ENCODE measurements at places on chromosomes 6 and 20.

DNA sequence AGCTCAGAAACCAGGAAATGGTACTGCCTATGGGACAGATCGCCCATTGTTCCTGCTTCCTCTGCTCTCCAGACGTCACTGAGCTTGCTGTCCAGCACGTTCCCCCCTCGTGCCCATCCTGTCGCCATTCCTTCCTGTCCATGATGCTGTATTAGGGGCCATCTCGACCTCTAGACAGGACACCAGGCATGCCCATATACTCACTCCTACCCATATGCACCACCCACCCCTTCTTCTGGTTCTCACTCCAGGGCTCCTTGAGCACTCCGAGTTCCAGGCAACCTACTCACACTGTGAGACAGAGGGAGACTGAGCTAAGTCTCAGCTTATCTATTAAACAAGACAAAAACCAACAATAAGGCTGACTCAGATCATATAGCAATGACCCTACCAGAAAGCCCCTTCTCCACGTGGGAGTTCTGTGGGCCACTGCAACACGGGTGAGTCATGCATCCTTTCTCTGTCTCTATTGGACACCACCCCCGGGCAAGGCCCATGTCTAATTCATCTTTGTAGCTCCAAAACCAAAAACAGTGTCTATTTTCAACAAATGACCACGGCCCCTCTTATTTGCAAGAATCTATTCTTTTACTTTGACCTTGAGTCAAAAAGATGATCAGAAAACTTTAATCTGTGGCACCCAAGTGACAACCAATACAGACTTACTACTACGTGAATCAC lies 65.7 kb downstream of the PSMG4 start:
- peak; percentile 99 for DNase-seq

DNA sequence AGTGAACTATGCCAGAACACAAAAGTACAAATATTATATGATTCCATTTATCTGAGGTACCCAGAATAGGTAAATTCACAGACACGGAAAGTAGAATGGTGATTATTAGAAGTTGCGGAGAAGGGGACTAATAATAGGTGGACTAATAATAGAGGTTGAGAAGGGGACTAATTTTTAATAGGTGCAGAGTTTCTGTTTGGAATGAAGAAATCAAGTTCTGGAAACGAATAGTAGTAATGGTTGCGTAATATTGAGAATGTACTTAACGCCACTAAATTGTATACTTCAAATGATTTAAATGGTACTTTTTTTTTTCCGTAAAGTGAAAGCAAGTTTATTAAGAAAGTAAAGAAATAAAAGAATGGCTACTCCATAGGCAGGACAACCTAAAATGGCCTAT lies 33.2 kb downstream of the B4GALT5 start:
- DNase-seq, result no peak

GRCh38 chr6:41785689-41786450 lies 1.6 kb upstream of the TOMM6 start:
- no peak for DNase-seq

DNA sequence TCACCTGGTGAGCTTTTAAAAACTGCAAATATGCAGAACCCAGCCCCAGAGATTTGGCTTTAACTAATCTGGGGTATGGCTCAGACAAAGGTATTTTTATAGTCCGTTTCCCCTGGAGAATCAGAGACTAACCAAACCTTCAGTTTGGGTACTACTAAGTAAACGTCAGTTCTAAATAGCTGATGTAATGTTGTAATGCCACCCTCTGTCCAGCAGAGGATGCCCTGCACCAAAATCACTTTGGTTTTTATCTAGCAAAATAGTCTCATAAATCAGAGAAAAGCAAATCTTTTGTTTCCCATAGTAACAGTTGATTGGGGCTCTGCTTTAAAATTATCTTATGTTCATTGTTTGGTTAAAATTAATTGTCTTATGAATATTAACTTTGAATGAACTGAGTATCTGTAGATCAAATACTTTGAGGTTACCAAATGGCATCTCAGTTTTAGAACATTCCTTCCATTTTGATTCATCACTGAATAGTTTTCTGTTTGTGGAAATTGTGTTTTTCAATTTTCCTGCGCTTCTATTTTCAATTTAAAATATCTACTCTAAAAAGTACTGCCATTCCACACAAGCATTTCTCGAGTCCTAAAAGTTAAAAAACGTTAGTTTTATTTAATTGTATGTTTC lies 278.3 kb upstream of the PLCB4 start:
- peak; percentile 61 for DNase-seq

DNA sequence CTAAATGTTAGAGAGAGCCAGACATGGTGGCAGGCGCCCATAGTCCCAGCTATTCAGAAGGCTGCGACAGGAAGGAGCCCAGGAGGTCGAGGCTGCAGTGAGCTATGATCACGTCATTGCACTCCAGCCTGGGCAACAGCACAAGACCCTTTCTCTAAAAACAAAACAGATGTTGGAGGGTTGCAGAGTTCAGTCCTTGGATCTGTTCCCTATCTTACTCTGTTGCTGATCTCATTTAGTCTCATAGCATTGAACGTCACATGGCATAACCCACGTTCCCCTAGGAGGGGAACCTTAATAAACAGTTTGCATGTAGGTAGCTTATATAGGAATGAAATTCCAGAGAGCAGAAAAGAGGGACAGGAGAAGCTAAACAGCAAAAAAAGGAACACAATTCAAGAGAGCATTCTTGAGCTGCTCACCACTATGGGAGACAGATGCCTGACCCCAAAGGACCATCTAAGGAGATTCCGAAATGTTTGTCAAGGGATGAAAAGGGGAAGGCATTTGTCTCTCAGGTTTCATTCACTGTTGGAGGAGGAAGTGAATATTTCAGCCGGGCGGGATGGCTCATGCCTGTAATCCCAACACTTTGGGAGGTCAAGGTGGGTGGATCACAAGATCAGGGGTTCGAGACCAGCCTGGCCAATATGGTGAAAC lies 54.6 kb upstream of the PIM1 start:
- no peak for DNase-seq

GRCh38 chr20:46999801-47000465 lies 105.3 kb downstream of the EYA2 start:
- DNase-seq, result no peak

DNA sequence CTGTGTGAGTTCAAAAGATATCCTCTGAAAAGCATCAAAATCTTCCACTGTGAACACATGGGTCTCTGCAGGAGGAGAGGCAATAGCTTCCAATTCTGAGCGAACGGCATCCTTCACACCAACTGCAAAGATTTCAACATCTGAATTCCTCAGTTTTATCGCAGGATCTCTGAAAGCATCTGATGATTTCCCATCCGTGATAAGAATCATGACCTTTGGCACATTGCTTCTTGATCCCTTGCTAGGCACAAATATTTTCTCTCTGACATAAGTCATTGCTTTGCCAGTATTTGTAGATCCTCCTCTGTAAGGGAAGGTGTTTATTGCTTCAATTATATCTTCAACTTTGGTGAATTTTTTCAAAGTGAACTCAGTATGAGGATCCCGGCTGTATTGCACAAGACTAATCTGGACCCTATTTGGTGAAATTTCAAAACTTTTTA lies 22.7 kb downstream of the COL12A1 start:
- DNase-seq, result peak; percentile 58

DNA sequence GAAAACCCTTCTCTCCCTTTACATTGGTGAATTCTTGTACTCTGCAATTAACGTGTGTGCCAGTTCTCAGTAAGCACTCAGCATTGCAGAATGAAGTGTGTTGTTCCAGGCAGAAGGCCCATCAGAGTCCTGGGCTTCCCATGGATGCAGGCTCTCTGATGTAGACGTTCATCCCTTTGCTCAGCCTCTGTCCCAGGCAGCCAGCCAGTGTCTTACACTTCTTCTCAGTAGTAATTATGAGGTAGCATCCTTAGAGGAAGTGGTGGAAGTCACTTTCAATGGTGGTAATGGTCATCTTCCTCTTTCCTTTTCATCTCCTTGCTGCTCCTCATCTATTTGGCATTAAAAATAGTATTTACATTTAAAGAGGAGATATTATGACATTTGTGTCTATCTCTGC lies 66.7 kb upstream of the FYN start:
- DNase-seq, result no peak

DNA sequence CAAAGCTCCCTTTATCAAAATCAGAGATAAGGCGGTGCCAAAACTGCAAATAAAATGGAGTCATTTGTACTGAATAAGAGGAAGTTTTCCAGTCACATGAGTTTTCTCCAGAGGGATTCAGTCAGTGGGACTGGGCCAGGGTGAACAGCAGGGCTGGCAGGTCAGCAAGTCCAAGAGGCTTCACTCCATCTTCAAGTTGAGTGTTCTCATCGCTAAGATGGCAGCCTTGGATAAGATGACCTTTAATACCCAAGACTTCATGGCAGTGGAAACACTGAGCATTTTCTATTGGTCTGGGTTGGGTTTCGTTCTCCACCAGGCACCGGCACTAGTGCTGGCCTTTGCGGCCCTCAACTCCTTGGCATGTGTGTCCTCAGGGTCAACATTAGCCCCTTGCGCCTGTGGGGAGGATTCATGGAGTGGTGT lies 29.3 kb upstream of the IGF2R start:
- no peak for DNase-seq

Measured in brain microvascular endothelial cell (primary cell).